Psoas muscle (tissue), 8 donors: ENCODE measurements at places on chromosomes 2 and 18. TPM values are rescaled to one million over a fixed set of nuclear protein-coding genes. Genes with fewer than 3 reads are reported as not detected.

DNA sequence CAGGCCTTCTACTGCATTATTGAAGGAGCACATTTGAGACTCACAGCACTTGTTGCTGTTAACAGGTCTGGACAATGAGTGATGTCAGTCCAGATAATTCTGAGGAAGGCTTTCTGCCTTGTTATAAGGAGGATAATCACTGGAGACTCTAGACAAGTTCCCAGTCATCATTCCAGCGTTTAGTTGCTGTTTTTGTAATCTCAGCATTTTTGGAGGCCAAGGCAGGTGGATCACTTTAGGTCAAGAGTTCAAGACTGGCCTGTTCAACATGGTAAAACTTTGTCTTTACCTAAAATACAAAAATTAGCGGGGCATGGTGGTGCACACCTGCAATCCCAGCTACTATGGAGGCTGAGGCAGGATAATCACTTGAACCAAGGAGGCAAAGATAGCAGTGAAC is 39.6 kb upstream of the TRIM43B start:
- DNase-seq, result no peak

- no peak for DNase-seq
Observed at GRCh38 chr2:98436734-98437133, 7.9 kb upstream of the INPP4A start.

DNA sequence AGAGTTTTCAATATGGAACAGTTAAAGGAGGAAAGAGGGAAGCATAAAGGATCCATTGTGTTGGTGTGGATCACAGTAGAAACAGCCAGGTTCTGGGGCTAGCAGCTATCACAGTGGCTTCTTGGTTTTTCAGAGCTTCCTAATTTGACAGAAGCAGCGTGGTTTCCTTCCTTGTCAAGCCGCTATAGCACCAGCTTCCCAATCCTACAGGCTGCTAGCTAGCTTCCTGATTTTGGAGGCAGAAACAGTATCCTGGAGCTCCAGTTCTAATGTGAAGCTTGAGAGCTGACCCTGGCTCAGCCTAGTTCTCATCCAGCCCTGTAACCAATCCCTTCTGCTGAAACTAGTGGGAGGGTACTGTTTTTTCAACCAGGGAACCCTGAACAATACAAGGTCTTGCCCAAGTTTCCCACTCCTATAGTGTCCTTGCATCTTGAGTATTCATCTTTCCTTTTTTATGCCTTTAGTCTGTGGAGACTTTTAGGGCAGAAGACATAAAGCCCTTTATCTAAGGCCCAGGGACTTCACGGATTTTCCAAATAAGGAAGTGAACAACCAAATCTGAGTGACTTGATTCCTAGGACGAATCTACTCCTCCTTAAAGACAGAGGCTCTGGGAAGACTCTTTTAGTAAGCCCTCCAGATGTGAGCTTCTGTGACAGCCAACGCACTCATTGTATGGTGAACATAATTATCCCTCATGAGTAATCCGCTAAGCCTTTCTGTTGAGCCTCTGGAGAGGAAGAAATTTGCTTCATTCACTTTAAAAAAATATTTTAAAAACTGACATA is 33.8 kb downstream of the CCDC93 start:
- no peak for DNase-seq

- no peak for DNase-seq
Observed at GRCh38 chr2:170669909-170670308, 45.2 kb upstream of the SP5 start.

DNA sequence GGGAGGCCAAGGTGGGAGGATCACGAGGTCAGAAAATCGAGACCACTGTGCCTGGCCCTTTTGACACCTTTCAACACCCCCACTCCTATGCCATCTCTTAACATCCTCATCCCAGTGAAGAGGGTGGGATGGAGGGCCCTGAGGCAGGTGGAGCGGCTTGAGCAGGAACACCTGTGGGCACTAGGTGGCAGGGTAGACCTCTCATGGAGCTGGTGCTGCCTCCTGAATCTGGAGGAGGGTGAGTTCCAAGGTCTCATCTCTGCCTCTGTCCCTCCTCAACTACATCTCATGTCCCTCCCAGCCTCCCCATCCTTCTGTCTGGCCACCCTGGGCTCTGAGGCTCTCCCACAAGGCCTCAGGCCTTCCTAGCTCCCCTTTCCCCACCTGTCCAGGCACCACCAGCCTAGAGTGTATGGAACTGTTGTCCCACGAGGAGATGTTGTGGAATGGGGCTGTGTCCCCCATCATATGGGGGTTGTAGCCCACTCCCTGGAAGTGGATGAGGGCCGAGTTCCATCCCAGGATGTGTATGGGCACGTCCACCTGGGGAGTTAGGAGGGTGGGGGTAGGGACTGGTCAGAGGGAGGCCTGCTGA is 17.0 kb upstream of the CRYBA2 start:
- no peak for DNase-seq

DNA sequence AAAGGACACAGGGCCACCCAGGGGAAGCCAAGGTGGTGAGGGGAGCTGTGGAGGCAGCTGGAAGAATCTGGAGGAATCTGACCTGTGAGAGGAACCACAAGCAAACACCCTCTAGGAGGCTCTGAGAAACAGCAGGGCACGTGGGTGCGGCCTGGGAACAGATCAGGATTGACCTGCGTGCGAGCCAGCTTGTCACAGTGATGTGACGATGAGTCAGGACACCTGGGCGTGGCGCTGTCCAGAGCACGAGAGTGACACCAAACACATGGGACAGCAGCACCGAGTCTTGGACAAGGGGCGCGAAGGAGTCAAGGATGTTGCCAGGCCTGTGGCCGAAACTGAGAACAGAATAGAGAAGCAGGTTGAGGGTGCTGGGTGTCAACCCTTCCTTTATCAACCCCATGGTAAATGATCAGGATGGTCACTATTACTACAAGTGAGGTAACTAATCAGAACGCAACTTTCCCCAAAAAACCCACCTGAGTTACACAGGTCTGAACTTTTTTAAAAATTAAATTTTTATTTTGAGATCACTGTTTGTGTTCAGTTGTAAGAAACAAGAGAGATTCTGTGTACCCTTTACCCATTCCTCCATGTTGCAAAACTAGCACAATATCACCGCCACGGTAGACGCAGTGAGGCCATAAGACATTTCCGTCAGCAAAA is 637 bp upstream of the SFT2D3 start:
- peak; percentile 85 for DNase-seq

DNA sequence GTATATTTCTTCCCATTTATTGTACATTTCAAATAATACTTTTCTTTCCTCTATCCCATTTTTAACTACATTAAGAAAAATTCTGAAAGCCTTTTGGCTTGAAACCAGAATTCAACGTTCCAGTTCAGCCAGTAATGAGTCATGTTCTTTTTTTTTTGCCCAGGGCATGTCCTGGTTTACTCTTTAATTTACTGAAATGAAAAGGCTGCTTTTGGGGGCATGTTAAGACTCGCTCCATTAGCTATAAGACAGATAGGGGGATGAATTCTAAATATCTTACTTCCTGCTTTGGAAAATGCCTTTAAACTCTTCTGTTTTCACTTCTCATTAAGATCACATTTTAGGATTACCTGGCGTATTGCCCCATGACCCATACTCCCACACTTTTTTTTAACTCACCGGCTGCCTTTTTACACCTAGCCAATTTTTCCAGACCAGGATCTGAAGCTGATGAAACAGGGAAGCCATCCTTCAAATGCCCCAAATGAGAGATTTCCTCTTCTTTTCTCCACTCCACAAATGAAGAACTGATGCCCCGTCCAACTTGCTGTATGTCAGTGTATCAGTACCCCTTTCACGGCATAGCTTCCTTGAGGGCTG is 585 bp downstream of the ABCA12 start:
- no peak for DNase-seq

- no peak for DNase-seq
Observed at GRCh38 chr2:161425728-161426454, 9.8 kb downstream of the TBR1 start.

DNA sequence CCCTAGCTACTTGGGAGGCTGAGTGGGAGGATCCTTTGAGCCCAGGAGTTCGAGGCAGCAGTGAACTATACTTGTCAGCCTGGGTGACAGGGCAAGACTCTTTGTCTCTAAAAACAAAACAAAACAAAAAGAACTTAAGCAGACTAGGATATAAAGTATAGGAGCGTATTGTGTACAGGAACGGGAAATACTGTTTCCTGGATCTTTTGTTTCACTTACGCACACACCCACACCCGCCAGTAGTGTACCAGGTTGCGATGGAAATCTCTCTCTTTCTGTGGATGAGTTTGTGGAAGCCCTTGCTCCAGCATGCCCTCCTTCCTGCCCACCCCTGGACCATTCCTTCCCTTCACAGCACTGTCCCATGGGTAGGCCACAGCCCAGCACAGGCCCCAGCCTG is 136.3 kb downstream of the RPIA start:
- DNase-seq, result no peak

- DNase-seq, result no peak
Observed at GRCh38 chr18:47174545-47175116, 1.5 kb downstream of the IER3IP1 start.

GRCh38 chr2:85963068-85963467 is 74.3 kb upstream of the ST3GAL5 start:
- DNase-seq, result no peak

GRCh38 chr2:235611349-235611748 is 117.5 kb downstream of the AGAP1 start:
- no peak for DNase-seq

DNA sequence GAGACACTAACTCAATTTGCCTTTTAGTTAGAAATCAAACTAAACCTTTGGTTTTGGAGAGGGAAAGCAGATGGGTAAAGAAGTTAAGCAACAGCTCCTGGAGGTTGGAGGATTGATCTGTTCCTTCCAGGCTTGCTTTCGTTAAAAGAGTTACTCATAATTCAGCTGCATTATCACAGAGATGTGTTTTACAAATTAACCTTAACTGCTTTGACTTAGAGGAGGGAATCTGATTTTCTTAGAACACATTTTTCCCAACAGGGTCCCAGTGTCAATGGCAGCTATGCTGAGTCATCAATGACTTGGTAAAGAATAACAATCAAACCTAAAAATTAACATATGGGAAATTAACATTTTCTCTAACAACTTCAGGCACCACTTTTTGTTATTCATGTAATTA is 113.4 kb downstream of the COPS8 start:
- DNase-seq, result no peak

- no peak for DNase-seq
Observed at GRCh38 chr2:140586379-140586778, 1544.4 kb downstream of the LRP1B start.

DNA sequence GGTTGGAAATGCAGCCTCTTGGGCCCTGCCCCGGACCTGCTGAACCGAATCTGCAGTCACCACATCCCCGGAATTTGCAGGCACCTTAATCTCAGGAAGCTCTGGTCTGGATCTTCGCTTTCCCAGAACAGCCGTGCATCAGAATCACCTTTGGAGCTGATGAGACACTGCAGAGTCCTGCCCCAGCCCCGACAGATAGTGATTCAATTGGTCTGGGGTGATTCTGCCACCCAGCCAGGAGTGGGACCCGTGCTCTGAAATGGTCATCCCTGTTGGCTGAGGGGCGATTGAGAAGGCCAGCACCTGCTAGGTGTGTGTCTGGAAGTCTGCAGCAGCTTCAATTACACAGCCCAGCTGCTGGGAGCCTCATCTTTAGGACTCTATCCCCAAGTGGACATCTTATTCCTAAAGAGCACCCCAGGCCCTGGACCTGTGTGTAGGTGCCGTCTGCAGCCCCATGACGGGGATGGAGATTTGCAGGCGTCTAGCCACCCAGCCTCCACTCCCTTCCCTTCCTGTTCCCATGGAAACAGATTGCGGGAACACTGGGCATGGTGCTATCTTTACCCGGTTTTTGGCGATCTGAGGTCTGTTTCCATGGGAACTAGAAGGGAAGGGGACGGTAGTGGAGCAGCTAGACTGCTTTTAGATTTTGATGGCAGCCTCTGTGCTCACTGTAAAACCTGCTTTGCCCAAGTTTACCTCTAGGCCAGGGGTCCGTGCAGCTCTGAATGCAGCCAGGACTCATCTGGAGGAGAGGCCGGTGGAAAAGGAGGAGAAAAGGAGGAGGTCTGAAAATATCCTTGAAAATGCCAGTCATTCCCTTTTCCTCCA is 156.1 kb downstream of the LDLRAD4 start:
- no peak for DNase-seq

DNA sequence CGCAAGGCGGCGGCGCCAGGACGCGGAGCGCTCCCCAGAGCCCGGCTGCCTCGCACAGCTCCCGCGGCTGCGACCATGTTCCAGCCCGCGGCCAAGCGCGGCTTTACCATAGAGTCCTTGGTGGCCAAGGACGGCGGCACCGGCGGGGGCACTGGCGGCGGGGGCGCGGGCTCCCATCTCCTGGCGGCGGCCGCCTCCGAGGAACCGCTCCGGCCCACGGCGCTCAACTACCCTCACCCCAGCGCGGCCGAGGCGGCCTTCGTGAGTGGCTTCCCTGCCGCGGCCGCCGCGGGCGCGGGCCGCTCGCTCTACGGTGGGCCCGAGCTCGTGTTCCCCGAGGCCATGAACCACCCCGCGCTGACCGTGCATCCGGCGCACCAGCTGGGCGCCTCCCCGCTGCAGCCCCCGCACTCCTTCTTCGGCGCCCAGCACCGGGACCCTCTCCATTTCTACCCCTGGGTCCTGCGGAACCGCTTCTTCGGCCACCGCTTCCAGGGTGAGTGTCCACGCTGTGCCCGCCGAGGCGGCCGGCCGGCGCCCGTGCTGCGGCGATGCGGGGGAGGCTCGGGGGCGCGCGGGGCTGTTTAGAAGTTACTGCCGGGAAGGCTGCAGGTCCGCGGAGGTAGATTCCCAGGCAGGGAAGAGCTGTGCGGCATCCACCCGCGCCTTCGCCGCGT is 696 bp downstream of the EMX1 start:
- DNase-seq, result no peak

GRCh38 chr2:180535289-180535688 is 445.1 kb upstream of the UBE2E3 start:
- no peak for DNase-seq

DNA sequence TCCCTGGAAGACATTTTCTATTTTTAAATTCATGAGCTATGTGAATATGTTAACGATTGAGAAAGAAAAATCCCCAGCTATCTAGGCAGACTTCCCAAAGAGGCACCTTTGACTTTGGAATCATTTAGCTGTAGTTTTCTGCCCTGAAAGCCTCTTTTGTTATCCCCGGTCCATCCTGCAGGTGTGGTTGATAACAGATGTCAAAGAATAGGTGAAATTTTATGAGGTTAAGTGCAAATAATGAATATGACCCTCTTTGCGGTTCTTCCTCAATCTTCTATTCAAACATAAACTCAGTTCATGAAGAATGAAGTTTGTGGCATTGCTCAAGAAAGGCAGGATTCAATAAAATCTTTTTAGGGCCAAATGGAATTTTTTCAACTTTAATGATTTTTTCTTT is 51.6 kb upstream of the ATP8B1 start:
- no peak for DNase-seq

DNA sequence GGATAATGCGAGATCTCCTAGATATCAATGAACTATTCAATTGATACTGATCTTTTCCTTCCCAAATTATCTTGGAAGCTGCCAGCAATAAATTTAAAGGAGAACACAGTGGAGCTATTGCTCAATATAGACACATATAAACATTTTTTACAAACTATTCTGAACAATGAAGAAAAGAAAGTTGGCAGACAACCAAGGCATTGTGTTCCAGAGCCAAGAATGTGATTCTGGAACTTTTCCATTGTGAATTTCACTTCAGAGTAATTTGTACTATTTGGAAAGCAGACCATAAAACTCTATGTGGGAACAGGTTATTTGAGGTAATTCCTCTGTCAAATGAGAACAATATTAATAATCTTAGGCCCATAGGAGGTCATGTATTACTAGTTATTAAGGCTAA is 588.2 kb downstream of the IRS1 start:
- DNase-seq, result no peak

SCYGR4 gene
- not detected for polyA plus RNA-seq

CDH19 gene
- 0.17 TPM for polyA plus RNA-seq

IL1F10 gene
- not detected for polyA plus RNA-seq

TLK1 gene
- polyA plus RNA-seq, result 4.8 TPM

ANKRD62 gene
- not detected for polyA plus RNA-seq
